ENCODE measurements at places on chromosomes 12 and 14.
A peak's percentile ranks its signal among the peaks of the same experiment; 100 is the strongest.

GRCh38 chr12:120229487-120230325 is 28.8 kb upstream of the RPLP0 start:
- peak; percentile 79 for DNase-seq

- no peak for DNase-seq
These were observed 481.4 kb upstream of the TMEM132C start for GRCh38 chr12:127785540-127785939.

GRCh38 chr12:21893924-21894323 is 47.3 kb downstream of the ABCC9 start:
- no peak for DNase-seq

DNA sequence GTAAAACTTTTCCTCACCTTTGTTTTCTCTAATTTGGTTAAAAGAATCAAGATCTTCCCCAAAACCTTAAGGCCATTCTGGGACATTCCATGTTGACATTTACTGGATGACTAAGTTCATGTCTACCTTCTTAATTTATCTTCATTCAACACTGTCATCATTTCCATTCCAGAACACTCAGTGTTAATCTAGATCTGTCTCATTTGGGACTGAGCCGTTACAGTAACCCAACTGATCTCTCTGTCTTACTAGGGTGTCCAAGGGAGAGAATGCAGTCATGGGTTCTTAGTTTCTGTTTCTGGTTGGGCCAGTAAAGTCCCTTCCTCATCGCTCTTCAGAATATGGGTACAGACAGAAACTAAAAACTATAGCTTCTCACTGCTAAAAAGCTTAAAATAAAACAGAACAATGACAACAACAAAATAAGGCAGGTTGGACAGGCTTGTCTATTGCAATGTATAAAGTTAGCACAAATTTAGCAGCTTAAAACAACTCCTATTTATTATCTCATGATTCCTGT is 144.8 kb downstream of the ASCL1 start:
- no peak for DNase-seq

- no peak for DNase-seq
These were observed 89.2 kb upstream of the HSPB8 start for GRCh38 chr12:119089380-119090013.

DNA sequence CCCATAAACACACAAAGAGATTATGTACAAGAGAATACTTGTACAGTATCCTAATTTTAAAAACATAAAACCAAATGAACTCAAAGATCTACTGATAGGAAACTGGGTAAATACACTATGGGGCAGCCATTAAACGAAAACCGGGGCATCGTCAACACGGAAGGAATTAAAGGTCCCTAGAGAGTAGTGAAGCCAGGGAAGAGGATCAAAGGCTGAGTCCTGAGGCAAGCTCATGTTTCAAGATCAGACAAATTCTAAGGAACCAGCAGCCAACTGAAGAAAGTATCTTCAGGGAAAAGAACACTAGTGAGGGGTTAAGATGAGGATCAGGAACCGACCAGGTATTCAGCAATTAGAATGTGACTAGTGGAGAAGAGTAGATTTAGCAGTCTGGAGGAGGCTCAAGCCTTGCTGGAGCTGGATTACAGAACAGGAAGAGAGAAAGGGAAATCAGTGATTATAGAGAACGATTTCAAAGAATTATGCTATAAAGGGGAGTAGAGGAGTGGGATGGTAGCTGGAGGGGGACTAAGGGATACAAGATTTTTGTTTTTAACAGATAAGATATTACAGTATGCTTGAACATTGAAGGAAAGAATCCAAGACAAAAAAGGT is 23.7 kb downstream of the SEL1L start:
- DNase-seq = peak; percentile 39

DNA sequence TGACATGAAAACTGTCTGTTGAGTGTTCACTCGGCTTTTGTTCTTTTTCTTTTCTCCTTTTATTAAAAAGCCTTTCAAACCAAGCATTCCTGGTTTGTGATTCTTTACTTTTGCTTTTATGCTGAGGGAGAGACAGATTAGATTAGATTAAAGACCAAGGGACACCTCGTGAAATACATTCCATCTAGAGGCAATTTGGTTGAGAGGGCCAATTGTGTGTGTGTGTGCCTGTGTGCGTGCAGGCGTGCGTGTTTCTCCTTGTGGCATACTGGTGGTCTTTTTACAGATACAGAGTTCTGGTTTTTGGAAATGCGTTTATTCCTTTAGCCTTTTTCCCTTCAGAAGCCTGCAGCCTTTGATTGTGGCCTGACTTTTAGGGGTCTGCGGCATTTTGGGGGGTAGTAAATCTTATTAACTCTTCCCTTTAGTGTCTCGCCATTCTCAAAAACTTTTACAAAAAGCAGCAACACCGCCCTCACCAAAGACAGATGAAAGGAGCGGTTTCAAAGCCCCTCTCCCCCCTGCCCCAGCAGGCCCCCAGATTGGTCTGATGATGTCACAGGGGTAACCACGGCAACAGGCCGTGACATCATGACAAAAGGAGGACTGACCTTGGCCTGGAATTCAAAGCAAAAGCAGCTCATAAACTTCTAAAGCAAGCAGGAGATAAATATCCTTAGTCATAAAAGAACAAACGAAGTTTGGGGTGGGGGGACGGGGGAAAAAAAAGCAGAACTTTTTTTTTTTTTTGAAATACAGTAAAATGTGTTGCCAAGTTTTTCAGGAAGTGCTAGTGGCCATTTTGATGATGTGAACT is 84.1 kb upstream of the TBX3 start:
- peak; percentile 37 for DNase-seq

GRCh38 chr14:75831455-75831854 is 150.3 kb downstream of the TGFB3 start:
- DNase-seq = no peak

- DNase-seq = no peak
These were observed 148.0 kb upstream of the PWP1 start for GRCh38 chr12:107537464-107538119.

DNA sequence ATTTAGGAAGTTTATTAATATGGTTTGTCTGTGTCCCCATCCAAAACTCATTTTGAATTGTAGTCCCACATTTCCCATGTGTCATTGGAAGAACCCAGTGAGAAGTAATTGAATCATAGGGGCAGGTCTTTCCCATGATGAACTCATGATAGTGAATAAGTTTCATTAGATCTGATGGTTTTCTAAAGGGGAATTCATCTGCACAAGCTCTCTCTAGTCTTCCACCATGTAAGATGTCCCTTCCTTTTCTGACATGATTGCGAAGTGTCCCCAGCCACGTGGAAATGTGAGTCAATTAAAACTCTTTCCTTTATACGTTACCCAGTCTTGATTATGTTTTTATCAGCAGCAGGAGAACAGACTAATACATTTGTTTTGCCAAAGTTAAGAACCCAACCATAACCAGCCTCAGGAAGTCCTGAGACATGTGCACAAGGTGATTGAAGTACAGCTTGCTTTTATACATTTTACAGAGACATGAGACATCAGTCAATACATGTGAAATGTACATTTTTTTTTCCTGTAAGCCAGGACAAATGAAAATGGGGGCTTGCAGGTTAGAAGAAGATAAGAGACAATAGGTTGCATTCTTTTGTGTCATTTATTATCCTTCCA is 1136.7 kb downstream of the TMEM121 start:
- no peak for DNase-seq

DNA sequence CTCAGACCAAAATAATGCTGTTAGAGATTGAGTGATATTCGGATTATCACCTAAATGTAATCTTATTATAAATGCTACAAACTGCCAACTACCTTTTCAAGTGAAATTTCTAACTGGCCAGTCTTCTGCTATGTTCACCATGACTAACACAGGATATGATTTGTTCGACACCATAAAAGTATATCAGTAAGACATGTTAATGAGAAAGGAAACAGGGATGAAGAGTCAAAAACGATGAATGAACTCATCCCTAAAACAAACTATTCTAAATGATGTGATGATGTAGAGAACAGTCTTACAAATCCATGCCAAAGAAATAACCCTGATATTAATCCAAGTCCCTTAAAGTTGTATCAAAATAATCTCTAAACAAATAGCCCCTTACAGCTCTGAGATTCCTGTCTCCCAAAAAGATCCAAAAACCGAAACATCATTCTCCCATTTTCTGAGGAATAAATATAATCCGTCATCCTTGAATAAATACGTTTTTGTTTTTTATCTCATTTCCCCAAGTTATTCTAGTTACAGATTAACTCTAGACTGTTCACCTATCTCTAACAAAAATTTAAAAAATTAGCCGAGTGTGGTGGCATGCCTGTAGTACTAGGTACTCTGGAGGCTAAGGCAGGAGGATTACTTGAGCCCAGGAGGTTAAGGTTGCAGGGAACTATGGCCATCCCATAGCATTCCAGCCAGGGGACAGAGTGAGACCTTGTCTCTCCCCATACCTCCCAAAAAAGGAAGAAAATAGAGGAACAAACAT is 9.1 kb downstream of the SCAF11 start:
- DNase-seq = no peak

DNA sequence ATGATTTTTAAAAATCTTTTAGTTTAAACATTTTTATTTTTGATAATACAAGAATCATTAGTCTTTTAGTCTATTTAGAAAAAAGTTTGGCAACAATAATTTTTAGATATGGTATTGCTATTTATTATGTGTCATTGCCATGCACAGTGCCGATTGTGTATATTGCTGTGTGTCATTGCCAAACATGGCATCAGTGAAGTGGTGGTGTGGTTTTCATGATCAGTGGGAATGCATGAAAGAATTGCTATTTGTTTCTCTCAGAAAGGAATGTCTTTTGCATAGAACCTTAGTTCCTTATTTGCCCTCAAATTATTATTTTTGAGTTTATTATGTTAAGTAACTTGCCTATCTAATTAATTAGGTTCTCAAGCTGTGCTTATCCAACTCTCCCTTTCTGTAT is 397.5 kb upstream of the PDE3A start:
- DNase-seq = peak; percentile 32

DNA sequence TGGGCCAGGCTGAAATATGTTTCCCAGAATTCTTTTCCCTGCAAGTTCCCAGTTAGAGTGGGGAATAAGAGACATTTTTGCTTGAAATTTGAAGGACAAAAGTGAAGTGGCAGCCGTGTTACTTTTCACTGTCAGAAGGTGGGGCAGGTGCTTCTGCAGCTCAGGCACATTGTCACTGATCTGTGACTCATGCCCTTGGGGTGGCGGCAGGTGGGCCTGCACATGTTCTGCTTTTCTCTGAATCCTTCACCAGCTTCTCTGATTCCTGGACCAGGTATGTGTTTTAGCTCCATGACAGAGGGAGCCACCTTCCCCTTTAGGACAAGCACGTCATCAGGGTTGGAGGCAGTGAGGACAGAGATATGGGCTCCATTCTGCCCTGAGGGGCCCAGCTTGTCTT is 11.7 kb upstream of the KCNA5 start:
- no peak for DNase-seq
